ENCODE measurements at places on chromosomes 1 and 21.

GRCh38 chr1:153680120-153680403, 1.6 kb downstream of the NPR1 start:
- DNase-seq, result no peak

- DNase-seq, result no peak
Measured at GRCh38 chr21:42905195-42905594, 12.1 kb downstream of the NDUFV3 start.

- DNase-seq, result no peak
Measured at GRCh38 chr1:221886743-221887414, 145.0 kb upstream of the DUSP10 start.

DNA sequence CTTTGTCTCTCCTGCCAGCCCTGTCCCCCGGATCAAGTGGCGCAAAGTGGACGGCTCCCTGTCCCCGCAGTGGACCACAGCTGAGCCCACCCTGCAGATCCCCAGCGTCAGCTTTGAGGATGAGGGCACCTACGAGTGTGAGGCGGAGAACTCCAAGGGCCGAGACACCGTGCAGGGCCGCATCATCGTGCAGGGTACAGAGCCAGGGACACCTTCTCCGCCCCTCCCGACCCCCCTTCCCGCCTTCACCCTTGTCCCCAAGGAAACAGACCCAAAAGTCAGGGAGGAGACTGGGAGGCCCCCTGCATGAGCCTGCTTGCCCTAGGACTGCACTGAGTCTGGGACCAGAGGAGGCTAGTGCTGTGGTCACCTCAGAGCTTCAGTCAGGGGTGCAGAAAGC, 18.2 kb downstream of the CNTN2 start:
- no peak for DNase-seq

GRCh38 chr1:21924503-21925005, 12.6 kb downstream of the HSPG2 start:
- no peak for DNase-seq

Measured in NCI-H1417 (cell line).